ENCODE measurements at places on chromosomes 11 and 22. TPM values are rescaled to one million over a fixed set of nuclear protein-coding genes. Genes with fewer than 3 reads are reported as not detected.

GRCh38 chr11:94199136-94200130 is 70.8 kb downstream of the PANX1 start:
- H3K27ac ChIP-seq: no peak overlapping the region
- no peaks in the 10 kb centered on the region for H3K4me1 ChIP-seq
- no peak overlapping the region for H3K4me3 ChIP-seq

DNA sequence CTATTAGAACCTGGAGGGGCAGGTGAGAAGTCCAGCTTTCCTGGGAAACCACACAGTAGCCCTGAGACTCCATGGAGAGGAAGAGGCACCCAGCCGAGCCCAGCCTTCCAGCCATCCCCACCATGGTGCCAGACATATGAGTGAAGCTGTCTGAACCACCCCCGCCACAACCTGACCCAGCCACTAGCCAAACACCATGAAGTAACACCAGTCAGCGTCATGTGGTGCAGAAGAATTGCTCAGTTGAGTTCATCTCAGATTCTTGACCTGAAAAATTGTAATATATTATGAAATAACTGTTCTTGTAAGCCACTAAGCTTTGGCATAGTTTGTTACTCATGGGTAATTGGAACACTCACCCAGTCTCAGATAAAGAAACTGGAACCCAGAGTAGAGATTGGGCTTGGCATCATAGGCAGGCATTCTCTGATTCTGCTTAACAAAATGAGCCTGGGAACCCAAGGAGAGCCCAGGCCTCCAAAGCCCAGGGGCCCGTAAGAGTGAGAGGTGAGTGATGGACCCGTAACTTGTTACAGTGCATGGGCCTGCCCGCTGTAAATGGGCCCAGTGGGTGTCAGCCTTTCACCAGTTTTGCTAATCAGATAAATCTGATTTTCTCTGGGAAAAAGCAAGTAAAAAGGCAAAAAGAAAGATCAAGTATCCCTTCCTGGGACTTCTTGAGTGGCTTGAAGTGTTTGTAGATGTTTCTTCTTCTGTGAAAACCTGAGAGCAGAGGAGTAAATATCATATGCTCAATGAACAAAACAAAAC is 305.5 kb downstream of the DDX10 start:
- H3K27me3 ChIP-seq: no peaks in the 10 kb centered on the region
- H3K27ac ChIP-seq: no peak overlapping the region
- H3K4me3 ChIP-seq: no peak overlapping the region

The CNTF gene
- total RNA-seq: 3.7 TPM

DNA sequence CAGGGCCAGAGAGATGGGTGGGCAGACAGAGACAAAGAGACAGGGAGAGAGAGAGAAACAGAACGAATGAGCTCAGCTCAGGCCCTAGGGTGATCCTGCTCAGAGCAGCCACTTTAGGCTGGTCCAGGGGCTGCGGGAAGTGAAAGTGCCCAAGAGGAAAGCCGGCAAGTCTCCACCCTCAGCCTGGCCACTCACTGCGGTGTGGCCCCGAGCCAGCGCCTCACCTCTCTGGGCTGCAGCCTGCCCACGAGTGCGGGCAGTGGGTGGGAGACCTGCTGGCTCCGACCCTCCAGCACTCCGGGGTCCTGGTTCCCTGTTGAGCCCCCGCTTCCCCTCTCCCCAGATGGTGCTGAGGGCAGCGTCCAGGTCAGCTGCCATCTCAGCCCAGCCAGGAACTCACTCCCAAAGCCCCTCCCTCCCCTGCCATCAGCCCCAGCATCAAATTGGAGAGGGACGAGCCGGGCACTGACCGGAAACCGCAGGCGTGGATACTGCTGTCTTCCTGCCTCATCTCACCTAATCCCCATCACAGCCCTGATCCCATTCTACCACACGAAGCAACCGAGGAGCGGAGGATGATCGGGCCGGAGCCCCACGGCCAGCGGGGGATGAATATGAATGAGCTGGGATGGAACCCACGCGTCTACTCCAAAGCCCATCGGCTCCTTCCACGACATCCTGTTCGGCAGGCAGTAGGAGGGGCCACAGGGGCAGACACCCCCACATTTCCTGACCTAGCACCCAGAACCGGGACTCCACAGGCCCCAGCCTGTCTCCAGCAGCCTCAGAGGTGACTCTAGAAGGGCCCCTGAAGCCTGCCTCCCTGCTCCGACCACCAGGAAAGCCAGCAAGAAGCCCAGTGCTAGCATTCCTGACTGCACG is 16.9 kb downstream of the ELFN2 start:
- no peak overlapping the region for H3K27ac ChIP-seq
- H3K36me3 ChIP-seq: no peaks in the 10 kb centered on the region
- no peak overlapping the region for H3K4me3 ChIP-seq
- no peaks in the 10 kb centered on the region for H3K27me3 ChIP-seq

DNA sequence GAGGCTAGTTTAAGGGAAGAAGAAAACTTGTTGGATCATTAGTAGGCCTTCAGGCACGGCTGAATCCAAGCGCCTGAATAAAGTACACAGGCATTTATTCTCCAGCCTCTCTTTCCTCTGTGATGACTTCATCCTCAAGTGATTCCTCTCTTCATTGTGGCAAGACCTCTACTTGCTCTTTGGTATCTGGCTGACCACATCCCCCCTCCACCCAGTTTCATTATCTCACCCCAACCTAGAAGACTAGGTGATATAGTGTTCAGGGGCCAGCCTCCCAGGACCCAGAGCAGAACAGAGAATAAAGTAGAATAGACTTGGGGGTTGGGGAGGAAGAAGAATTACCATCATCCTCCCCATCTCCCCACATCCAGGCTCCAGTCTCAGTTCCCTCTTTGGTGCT is 189.3 kb downstream of the MIAT start:
- no peak overlapping the region for H3K4me3 ChIP-seq
- H3K27me3 ChIP-seq: peaks cover 5% of the 10 kb centered on the region
- no peak for DNase-seq
- no peaks in the 10 kb centered on the region for H3K4me1 ChIP-seq

GRCh38 chr11:37124384-37124783 is 526.3 kb upstream of the RAG2 start:
- H3K4me1 ChIP-seq: no peaks in the 10 kb centered on the region
- H3K27ac ChIP-seq: no peak overlapping the region
- DNase-seq: no peak

The ZNF214 gene
- total RNA-seq: 12.1 TPM

The DEPDC7 gene
- total RNA-seq: 7.7 TPM

GRCh38 chr11:80973786-80974185 is 1533.0 kb upstream of the TENM4 start:
- H3K36me3 ChIP-seq: no peaks in the 10 kb centered on the region
- no peak overlapping the region for H3K27ac ChIP-seq
- no peak overlapping the region for H3K4me3 ChIP-seq
- no peak for DNase-seq

GRCh38 chr11:109968781-109969180 is 124.4 kb upstream of the ZC3H12C start:
- no peak overlapping the region for H3K27ac ChIP-seq
- no peak for DNase-seq
- H3K4me3 ChIP-seq: no peak overlapping the region
- H3K4me1 ChIP-seq: no peaks in the 10 kb centered on the region

- no peak overlapping the region for H3K4me3 ChIP-seq
- peak overlapping the region; percentile 63 for H3K27ac ChIP-seq
- peak; percentile 46 for DNase-seq
Measured at GRCh38 chr11:57463671-57464538, 3.6 kb downstream of the RTN4RL2 start.

The SULT4A1 gene
- 14.2 TPM for total RNA-seq

DNA sequence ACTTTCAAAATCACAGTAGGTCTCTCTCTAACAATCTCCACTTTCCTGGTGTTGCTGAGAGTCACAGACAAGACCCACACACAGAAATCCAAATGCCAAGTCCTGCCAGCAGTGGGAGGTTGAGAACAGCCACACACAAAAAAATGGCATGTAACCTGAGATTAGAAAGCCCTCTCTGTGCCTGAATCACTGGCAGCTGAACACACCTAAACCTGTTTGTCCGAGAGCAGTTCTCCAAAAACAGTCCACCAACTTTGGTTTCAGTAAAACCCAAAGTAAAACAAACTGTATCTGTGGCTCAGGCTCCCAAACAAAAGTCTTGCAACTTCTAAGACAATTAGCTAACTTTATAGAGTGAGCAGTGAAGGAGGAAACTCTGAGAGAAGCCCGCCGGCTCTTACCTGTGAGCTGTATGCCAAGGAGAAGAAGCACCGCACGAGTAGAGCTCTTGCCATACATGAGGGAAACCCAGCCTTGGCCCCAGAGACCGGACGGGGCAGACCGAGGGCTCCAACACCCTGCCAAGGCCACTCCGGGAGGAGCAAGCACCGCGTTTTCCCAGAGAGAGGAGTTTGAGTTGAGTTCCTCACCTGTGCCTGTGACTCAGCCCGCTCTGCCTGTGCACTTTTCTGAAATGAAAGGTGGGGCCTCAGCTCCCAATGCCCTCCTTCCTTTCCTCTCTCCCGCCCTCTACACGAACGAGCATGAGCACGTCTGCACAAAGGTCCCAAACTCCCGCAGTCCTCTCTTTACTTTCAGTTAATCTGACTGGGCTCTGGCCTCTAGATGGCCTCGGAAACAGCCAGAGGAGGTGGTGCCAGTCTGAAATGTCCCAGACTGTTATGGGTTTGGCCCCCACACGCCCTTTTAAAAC is at the start of gene MPZL2:
TSS of gene MPZL2 (minus strand) at position 603 of the 874 bp plus-strand sequence. CDS start at position 459, 144 bp downstream.
- peak; percentile 82 for DNase-seq
- H3K36me3 ChIP-seq: no peaks in the 10 kb centered on the region
- peaks cover 22% of the 10 kb centered on the region for H3K4me1 ChIP-seq

The PRODH gene
- 60.5 TPM for total RNA-seq

- DNase-seq: no peak
- H3K4me1 ChIP-seq: peaks cover 13% of the 10 kb centered on the region
- H3K27ac ChIP-seq: no peak overlapping the region
- no peaks in the 10 kb centered on the region for H3K36me3 ChIP-seq
- H3K4me3 ChIP-seq: no peak overlapping the region
- peaks cover 32% of the 10 kb centered on the region for H3K27me3 ChIP-seq
Measured at GRCh38 chr11:1569251-1569780, 2.8 kb downstream of the DUSP8 start.

All from endodermal cell (in vitro differentiated cells).